Activated effector memory CD4-positive, alpha-beta T cell treated with anti-CD3 and anti-CD28 coated beads, Interleukin-2, amount 50 U/mL, for 16 hours (primary cell): ENCODE measurements at places on chromosomes 4 and X.

GRCh38 chrX:19769467-19769866, 117.9 kb downstream of the SH3KBP1 start:
- no peak for DNase-seq

- no peak for DNase-seq
Measured at GRCh38 chr4:26055855-26056254, 141.8 kb downstream of the SMIM20 start.

DNA sequence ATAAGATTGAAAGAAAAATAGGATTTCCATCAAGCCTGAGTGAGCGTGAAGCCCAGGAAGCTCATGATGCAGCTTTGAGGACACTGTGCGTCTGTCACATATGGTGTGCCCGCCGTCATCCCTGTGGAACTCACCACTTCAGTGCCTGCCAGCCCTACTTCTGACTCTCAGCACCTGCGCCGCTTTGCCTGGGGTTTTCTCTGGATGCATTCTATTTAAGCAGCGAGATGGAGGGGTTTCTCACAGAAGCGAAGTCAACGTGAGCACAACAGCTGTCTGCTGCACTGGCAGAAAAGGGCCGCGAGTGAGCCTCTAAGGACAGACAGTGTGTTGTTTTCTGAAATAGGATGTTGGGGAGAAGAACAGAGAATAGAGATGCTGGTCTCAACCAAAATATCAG, 6.2 kb upstream of the TMEM128 start:
- no peak for DNase-seq

GRCh38 chr4:144757969-144758368, 112.0 kb downstream of the HHIP start:
- no peak for DNase-seq

GRCh38 chrX:44314259-44314734, 29.2 kb downstream of the EFHC2 start:
- DNase-seq, result no peak

- no peak for DNase-seq
Measured at GRCh38 chr4:72430050-72430449, 139.0 kb downstream of the ADAMTS3 start.

DNA sequence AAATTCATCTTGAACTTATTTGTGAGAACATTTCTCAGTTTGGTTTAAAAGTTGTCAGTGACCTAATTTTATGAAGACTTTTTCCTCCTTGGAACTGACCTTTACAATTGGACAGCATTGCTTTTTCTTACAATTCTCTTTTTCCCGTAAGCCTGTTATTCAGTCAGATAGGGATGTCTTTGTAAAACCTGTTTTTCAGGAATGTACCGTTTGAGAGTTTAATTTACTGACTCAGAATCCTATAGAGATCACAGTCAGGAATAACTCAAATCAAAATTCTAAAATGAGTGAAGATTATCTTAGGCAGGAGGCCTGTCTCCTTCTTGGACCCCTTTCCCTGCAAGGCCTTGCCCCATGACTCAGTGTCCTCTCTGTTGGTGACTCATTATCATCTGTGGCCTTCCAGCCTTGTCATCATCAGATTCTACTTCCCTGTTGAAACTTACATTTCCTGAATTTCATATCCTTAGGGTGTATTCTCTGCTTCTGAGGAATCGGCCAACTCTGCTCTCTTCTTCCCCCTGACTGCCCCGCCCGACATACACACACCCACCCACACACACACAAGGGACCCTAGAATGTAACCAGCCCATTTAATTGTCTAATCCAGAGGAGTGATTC, 99.8 kb downstream of the ARHGAP10 start:
- no peak for DNase-seq

DNA sequence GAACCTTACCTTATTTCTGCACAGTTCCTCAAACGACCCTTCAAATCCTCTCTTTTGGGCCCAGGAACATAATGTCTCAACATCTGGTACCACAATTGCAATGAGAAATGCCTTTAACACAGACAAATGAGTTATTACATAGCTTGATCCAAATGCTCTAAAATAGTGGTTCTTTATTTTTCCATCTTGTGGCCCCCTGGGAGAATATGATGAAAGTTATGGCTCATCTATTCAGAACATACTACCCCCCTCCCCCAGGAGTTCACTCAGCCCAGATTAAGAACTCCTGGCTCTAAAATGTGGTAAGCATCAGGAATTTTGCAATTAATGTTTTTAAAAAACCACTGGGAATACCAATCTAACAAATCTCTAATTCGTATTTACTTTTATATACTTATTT, 23.9 kb upstream of the CENPU start:
- no peak for DNase-seq

DNA sequence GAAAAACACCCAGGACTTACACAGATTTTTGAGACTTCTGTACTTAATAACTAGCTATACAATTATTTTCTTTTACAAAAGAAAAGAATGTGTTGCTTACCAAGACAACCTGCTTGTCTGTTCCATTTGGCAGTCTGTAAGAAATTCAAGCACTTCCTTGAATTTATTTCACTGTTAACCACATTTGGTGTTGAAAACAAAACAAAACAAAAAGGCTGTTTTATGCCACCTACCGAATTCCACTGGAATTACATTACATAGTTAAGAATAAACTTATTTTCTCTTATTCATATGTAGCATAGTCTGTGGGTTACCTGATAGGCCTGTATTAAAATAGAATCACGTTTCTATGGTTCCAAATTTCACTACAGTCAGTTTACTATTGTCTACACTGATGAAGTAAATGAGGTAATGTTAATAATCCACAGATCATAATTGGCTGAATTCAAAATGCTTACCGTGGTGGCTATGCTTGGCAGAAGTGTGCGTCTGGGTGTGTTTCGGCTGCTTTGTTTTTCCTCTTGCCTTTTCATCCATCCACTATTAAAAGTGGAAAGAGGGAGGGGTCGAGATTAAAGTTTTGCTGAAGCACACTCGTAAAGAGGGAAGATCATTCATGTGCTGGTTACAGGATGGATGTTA, at the start of gene TLR1:
Gene TLR1 (minus strand): TSS at position 138 of the 642 bp plus-strand sequence. CDS start 5,960 bp downstream, outside the sequence.
- DNase-seq, result no peak

- DNase-seq, result no peak
Measured at GRCh38 chr4:1961563-1961962, 47.2 kb downstream of the NELFA start.

DNA sequence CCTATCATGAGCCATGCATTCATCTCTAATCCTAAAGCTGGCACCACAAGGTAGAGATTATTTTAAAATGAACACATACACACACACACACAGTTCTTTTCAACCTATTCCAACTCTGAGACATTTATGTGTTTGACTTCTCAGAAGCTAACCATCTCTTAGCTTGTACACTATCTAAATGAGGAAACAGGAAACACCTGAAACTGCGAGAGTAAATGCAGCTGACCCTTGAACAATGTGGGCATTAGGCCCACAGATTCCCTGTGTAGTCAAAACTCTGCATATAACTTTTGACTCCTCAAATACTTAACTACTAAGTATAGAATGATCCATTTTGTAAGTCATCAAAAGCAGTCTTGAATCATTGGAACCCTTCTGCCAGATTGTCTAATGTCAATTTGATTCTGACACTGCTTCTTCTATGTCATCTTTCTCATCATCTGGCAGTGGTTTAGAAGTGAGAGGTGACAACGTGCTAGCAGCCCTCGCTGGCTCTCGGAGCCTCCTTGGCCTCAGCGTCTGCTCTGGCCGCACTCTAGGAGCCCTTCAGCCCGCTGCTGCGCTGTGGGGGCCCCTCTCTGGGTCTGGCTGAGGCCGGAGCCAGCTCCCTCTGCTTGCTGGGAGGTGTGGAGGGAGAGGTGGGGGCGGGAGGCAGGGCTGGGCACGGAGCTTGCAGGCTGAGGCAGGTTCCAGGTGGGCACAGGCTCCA, 21.4 kb upstream of the IL15 start:
- DNase-seq, result no peak

DNA sequence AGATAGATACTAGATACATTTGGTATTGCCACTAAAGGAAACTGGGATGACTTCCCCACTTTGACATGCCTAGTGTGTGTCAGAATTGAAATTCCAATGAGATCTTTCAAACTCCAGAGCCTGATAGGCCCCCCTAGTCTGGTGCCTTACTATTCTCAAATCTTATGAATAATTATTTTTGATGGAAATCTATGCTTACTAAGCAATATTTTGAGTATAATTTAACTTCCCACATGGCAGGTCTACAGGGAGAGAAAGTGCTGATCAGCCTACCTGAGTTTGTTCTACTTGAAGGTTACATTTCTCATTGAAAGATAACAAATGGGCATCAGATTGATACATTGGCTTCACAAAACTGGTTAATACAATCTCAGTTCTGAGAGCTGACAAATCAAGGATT, 415.7 kb upstream of the BOD1L1 start:
- DNase-seq, result no peak

DNA sequence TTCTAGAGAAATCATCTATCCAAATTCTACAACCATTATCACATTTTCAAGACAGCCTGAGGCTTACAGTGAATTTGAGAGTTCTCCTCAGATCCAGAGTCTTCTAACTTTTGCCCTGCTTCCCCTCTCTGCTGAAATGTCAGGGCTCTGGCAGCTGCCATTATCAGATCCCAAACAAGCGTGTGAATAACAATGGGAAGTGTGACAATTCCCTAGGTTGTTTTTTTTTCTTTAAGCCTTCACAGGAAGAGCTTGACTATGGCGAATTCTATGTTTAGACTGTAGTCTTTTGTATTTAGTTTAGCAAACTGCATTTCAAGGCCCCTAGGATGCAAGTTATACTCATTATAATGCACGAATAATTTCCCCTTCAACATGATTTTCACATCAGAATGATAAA, 61.3 kb upstream of the KDR start:
- no peak for DNase-seq

- no peak for DNase-seq
Measured at GRCh38 chrX:38326086-38326485, 1.2 kb downstream of the RPGR start.

DNA sequence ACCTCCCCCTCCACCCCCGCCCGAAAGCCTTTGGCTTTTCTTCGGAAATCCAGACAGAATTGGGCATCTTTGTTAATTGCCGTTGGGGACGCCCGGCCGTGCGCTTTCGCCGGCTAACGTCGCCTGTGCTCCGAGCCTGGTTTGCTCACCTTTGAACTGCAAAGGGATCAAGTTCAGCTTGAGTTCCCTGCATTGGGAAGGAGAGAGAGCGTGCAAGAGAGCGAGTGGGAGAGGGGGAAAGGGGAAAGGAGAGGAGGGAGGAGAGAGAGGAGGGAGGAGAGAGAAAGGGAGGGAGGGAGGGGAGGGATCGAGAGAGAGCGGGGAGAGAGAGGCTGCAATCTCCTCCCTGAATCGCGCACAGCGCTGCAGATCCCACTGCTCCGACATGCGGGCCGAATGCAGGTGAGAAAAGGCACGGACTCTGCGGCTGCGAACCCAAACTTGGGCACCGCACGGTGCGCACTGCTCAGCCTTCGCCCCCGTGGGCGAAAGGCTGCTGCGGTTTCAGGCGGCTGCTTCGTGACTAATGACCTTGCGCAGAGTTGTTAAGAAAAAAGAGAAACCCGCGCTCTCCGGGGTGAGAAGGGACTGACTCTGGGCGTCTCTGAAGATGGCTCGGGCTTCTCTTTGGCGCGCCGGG, at the start of gene PCDH7:
Gene PCDH7 (plus strand): TSS at position 349 of the 640 bp plus-strand sequence. CDS start 1,054 bp downstream, outside the sequence.
- no peak for DNase-seq

GRCh38 chr4:104966349-104967033, 180.2 kb upstream of the TET2 start:
- DNase-seq, result no peak

GRCh38 chr4:155629956-155630355, 36.7 kb upstream of the GUCY1A1 start:
- DNase-seq, result no peak

- no peak for DNase-seq
Measured at GRCh38 chr4:77501851-77502250, 103.8 kb upstream of the CXCL13 start.

DNA sequence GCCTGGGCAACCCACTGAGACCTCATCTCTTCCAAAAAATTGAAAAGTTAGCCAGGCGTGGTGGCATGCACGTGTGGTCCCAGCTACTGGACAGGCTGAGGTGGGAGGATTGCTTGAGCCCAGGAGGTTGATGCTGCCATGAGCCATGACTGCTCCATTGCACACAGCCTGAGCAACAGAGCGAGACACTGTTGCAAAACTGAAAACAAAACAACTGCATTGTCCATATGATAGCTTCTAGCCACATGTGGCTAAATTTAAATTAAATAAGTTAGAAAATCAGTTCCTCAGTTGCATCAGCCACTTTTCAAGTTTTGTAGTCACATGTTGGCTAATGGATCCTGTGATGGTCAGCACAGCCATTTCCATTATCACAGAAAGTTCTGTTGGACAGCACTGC, 67.9 kb downstream of the GAB1 start:
- DNase-seq, result no peak

GRCh38 chr4:25892796-25893195, 21.2 kb upstream of the SMIM20 start:
- no peak for DNase-seq

GRCh38 chrX:26783512-26784225, 567.7 kb downstream of the MAGEB5 start:
- no peak for DNase-seq

DNA sequence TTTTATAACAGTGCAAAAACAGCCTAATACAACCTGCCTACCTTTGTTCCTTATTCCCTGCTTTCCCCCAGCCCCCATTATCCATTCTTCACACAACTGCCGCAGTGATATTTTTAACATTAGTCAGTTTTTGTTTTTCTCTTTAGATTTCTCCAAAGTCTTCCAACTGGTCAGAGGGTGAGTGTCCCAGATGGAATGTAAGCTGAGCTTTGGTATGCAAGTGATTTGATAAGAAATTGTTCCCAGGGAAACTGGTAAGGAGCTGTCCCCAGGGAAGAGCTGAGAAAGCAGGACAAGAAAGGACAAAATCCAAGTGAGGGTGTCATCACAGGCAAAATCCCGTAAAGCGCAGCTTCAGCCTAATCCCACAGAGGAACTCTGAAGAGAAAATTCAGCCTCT, 475.5 kb upstream of the ADGRL3 start:
- no peak for DNase-seq

- no peak for DNase-seq
Measured at GRCh38 chr4:42690537-42690936, 33.6 kb upstream of the ATP8A1 start.

DNA sequence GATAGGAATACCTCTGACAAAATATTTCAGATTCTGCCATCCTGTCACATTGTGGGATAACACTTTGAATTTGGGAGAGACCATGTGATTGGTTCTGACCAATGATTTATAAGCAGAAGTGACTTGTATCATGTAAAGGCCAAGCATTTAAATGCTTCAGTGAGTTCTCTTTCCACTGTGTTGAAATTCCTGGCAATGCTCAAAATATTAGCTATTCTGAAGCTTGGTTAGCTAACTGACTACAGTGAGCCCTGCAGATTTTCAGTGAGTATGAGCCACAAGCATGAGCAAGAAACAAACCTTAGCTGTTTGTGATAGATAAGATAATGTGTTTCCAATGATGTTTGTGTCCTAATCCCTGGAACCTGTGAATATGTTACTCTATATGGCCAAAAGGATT, 562.8 kb upstream of the AADAT start:
- DNase-seq, result no peak

DNA sequence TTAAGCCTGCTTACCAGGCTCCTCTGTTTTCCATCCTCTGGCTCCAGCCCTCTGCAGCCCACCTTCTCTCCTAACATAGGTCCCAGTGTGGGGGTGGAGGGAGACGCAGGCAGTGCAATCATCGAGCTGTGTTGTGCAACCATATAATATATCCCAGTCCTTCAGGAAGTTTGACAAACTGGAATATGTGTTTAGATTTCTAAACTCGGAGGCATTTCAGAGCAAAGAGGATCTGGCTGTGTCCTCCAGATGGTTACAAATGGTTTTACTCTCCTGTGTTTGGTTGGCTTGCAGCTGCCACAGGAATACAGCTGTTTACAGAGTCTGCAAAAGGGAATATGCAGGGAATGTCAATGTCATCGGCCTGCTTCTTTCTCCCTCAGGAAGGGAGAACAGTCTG, 195.3 kb upstream of the LNX1 start:
- no peak for DNase-seq

- no peak for DNase-seq
Measured at GRCh38 chrX:13581554-13581953, 12.2 kb downstream of the EGFL6 start.
